ENCODE measurements at places on chromosomes 13 and 19. TPM values are rescaled to one million over a fixed set of nuclear protein-coding genes. Genes with fewer than 3 reads are reported as not detected.
A peak's percentile ranks its signal among the peaks of the same experiment; 100 is the strongest.

The SYNGR4 gene
- 0.31 TPM for total RNA-seq

The ZNF547 gene
- total RNA-seq = 3.5 TPM

The TJP3 gene
- 27.9 TPM for total RNA-seq

The SBK3 gene
- total RNA-seq = 0.70 TPM

The ADGRE2 gene
- 1.4 TPM for total RNA-seq

The HSH2D gene
- 2.3 TPM for total RNA-seq

DNA sequence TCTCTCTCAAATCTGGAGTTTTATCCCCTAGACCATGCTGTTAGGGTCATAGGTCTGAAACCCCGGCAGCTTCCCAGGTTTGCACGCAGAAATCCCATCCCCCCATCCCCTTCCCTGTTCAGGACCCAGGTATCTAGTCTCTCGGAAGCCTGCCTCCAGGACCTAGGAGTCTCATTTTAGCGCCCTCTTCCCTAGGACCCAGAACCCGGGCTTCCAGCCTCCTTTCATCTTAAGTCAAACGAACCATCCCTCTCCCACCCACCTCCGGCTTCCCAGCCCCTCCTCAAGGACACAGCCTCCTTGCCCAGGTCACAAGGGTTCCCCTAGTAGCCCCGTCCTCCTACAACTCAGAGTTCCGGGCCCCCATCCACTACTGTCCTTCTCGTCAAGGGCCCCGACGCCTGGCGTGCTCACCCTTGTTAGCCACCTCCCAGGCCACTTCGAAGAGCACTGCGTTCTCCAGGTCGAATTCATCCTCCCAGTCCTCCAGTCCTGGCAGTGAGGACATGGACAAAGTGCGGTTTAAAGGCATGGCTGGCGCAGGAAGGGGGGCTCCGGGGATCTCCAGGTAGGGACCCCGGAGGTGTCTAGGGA, 431 bp downstream of the GYS1 start:
- DNase-seq = peak; percentile 34

- DNase-seq = no peak
Observed at GRCh38 chr19:12997179-12997966, 2.1 kb downstream of the NFIX start.

- no peak for DNase-seq
Observed at GRCh38 chr13:112331675-112332074, 44.5 kb upstream of the SPACA7 start.

GRCh38 chr19:8416796-8417195, 3.7 kb downstream of the MARCHF2 start:
- DNase-seq = no peak

DNA sequence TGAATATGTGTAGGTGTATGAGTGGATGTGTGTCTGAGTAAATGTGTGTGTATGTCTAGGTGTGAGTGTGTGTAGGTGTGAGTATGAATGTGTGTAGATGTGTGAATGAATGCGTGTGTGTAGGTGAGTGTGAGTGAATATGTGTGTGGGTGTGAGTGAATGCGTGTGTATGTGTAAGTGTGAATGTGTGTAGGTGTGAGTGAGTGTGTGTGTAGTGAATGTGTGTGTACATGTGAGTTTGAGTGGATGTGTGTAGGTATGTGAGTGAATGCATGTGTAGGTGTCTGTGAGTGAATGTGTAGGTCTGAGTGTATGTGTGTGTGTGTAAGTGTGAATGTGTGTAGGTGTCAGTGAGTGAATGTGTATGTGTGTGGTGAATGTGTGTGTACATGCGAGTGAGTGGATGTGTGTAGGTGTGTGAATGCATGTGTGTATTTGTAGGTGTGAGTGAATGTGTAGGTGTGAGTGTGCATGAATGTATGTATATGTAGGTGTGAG, 201.0 kb upstream of the ZNF536 start:
- DNase-seq = no peak

GRCh38 chr13:114112826-114113322, 19.5 kb downstream of the RASA3 start:
- no peak for DNase-seq

DNA sequence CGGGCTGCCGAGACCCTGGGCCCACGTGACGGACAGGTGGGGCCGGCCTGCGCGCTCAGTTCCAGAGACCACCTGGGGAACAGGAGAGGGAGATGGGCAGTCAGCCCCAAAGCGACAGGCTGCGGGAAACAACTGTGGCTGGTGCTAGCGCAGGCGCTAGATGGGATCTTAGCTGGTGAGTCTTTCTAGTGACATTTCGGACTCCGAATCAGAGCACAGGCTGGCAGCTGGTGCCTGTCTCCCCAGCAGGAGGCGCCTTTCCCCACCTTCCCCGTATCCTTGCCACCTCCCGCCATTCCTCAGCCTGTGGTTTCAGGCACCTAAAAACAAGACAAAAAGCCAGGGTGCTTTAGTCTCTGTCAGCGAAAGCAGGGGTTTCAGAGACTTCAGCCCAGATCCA, 19.4 kb upstream of the RANBP3 start:
- DNase-seq = peak; percentile 59

- DNase-seq = no peak
Observed at GRCh38 chr19:1991018-1991913, 24.2 kb downstream of the BTBD2 start.

GRCh38 chr19:53983457-53984289, 7.8 kb upstream of the CACNG6 start:
- DNase-seq = no peak

DNA sequence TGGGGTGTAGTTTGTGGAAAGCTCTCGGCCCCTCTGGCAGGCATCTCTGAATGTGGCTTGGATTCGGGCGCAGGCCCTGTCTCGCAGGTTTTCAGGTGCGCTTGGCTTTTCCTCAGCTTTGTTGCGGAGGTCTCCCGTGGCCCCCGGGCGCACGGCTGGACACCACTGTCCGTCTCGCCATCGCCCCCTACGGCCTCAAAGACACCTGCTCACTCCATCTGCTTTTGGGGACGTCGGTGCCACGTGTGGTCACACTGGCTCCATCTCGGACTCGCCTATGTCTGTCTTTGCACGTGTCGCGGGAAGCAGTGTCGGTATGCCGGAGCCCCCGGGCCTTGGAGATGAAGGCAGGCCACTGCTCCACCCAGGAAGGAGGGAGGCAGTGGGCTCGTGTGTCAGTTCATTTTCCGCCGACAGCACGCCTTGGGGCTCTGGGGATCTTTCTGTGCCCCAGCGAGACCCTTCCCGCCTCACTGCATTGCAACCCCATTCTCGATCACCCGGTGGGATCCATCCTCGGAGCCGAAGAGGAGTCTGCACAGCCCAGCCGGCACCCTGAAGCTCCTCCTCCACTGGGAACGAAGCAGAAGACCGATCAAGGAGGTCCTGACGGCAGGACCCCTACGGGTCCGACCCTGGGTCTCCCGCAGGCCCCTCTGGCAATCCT, 42.1 kb downstream of the ZNF146 start:
- no peak for DNase-seq

GRCh38 chr19:12838182-12838885, at the start of gene MAST1:
Gene MAST1 (plus strand): TSS chr19:12838515. CDS start chr19:12838573, 58 bp downstream.
- peak; percentile 65 for DNase-seq

DNA sequence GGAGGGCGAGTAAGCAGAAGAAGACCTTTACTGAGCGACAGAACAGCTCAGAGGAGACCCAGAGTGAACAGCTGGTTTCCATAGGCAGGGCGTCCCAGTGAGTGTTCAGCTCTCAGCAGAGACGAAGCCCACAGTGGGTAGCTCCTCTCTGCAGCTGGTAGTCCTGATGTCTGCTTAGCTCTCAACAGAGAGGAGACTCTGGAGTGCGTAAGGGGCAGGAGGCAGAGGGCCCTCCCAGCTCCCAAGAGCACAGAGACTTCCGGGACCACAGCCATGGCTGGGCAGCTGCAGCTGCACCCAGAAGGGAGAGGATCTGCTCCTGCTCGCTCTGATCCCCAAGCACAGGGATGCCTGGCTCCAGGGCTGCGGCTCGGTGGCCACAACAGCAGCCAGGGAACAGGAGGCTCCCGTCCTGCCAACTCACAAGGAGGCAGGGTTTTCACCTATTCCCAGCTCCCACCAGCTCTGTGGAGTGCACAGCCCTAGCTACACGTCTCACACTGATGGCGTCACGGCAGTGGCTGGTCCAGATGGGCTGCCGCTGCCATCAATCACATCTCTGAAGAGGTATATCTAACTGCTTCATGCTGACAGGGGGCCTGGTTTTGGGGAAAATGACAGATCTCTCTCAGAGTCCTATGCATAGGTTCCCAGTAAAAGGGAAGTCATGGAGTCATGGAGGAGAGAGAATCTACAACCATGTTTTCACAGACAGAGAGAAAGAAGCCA, 2660.1 kb upstream of the PCDH20 start:
- no peak for DNase-seq

DNA sequence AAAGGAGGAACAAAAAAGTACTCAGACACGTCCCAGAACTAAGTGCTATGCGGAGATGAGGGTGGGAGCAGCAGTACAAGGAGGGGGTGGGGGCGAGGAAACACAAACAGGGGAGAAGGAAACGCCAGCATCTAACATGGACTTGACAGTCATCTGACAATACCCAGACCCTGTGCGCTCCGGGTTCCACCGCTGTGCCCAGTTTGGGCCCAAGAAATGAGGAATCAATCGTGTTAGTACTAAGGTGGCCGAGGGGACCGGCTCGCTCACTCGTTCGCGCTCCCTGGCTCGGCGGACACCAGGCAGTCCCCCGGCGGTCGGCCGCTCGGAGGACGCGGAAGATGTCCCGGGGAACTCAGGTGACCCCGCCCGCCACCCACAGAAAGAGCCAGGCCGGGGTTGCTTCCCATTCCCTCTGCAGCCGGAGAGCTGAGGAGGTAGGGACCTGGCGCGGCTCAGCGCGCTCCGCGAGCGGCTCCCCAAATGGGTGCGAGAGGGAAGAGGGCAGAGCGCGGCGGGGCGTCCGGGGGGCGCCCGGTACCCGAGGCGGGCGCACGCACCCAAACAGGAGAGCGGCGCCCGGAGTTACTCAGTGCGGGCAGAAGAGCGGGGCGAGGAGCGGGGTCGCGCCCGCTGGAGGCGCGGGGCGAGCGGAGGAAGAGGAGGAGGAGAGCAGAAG, 616 bp downstream of the TSHZ3 start:
- no peak for DNase-seq

DNA sequence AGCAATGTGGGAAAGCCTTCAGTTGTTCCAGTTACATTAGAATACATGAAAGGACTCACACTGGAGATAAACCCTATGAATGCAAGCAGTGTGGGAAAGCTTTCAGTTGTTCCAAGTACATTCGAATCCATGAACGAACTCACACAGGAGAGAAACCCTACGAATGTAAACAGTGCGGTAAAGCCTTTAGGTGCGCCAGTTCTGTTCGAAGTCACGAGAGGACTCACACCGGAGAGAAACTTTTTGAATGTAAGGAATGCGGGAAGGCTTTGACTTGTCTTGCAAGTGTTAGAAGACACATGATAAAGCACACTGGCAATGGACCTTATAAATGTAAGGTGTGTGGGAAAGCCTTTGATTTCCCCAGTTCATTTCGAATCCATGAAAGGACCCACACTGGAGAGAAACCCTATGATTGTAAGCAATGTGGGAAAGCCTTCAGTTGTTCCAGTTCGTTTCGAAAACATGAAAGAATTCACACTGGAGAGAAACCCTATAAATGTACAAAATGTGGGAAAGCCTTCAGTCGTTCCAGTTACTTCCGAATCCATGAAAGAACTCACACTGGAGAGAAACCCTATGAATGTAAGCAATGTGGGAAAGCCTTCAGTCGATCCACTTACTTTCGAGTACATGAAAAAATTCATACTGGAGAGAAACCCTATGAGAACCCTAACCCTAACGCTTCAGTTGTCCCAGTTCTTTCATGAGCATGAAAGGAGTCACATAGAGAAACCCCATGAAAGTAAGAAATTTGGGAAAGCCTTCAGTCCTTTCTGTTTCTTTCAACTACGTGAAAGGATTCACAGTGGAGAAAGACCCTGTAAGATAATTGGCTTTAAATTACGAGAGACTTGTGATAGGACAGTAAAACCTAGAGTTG, 20.1 kb downstream of the ZNF627 start:
- DNase-seq = no peak

GRCh38 chr19:10861103-10861651, 10.2 kb upstream of the CARM1 start:
- peak; percentile 75 for DNase-seq

GRCh38 chr13:20173116-20173746, 12.4 kb upstream of the GJA3 start:
- no peak for DNase-seq

DNA sequence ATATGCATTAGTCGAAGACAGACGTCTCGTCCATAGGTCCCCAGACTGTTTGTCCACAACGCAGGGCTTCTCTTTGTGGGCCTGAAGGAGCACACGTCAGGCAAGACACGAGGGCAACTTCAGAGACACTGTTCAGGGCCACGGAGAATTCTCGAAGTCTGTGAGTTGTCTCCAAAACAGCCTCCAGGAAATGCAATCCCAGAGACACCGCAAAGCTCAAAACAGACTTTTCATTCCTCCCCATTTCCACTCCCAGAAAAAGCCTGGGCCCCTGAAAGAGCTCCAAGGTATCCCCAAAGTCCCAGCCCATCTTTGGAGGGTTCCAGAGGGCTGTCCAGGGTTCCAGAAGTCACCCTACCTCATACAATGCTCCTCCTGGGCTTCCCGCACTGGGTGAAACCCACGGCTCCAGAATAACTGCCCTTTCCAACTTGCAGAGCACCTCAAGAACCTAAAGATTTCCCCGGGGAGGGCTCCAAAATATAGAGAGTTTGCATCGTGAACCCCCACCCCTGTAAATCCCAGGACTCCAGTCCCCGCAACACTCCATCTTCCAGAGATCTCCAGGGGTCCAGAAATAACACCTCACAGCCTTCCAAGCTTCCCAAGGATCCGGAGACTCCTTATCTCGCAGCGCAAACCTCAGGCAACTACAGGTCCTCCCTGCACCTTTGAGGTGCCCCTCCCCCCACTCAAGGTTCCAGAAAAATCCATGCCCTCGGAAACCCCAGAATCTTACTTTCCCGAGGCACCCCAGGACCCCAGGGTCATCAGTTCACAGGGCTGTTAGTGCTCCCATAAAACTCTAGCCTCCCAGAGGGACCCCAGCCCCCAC, 687 bp upstream of the FTL start:
- DNase-seq = no peak

DNA sequence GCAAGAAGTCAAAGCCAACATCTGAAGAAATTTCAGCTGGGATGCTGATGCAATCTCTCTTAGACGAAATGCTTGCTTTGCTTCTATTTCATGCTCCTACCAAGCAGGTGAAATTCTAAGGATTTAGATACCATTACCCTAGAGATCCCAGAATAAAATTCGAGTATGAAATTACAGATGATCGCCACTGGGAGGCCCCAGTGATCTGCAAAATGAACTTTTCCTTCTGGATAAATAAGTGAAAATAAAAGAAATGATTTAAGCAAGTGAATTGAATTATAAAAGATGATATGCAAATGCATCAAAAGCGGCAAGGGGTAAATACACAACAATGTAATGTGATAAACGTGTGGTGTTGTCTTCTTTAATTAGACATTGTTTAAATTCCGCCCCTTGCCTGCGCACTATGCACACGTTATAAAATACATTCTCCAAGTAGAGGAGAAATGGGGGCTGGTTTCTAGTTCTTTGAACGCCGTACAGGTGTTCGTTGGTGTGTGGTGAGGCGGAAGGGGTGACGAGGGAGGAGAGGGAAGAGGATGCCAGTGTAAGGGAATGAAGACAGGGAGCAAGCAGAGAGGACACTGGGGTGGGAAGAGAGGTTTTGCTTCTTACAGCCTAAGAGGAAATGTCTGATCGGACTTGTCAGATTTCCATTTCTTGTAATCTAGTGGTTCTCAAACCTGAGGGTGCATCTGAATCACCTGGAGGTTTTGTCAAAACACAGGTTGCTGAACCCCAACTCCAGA, 58.0 kb downstream of the ERCC5 start:
- DNase-seq = no peak

- DNase-seq = peak; percentile 66
Observed at GRCh38 chr19:7799640-7800355, 30.2 kb upstream of the EVI5L start.

- DNase-seq = no peak
Observed at GRCh38 chr19:17772172-17772571, 20.9 kb downstream of the FCHO1 start.
